ENCODE measurements at places on chromosomes 7 and 10.

- no peak for DNase-seq
Observed at GRCh38 chr7:125592331-125592730, 662.7 kb upstream of the POT1 start.

GRCh38 chr10:71596127-71596526 lies 123.5 kb downstream of the C10orf105 start:
- DNase-seq = no peak

GRCh38 chr7:132750096-132750495 lies 173.8 kb upstream of the PLXNA4 start:
- DNase-seq = no peak

GRCh38 chr10:128059266-128059981 lies 66.8 kb downstream of the MKI67 start:
- no peak for DNase-seq

DNA sequence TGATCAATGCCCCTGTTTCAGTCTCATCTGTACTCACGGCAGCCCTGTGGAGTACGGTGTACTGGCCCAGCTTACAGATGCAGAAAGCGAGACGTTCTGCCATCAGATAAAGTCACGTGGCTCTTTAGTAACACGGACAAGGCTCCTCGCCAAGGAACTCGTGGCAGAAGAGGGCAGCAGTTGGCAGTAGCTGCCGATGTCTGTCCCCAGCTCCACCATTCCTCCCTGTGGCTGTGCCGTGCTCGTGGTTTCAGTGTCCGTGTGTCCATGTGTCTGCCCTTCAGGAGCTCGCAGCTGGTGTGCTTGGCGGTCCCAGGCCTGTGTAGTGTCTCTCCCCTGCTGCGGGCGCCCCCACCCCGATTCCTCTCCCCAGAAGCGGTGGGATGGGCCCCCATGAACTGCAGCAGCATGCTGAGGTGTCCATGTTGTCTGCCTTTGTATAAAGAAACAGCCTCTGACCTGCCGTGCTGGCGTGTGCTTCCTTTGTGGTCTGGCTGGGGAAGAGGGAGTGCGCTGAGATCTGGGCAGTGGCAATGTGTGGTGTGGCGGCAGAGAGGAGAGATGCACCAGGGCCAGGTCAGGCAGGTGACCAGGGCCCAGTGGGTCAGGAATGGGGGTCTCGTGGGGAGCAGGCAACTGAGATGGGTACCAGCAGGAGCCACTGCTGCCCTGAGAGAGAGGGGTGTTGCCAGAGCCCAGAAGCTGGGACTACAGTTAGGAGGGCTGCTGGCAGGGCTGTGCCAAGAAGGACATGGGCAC lies 9.8 kb downstream of the RHBDD2 start:
- no peak for DNase-seq

DNA sequence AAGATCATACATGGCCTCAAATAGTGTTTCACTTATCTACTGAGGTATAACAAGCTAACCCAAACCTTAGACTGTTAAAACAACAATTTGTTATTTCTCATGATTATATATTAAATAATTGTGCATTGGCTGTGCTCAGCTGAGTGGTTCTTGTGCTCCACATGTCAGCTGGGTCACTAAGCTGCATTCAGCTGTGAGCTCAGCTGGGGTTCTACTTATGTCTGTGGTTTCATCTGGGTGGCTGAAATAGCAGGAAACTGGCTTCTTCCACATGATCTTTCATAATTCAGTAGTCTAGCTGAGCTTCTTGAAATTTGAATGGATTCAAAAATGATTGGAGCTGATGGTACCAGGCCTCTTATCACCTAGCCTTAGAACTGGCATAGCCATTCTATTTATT lies 181.8 kb upstream of the CSTF2T start:
- DNase-seq = no peak

DNA sequence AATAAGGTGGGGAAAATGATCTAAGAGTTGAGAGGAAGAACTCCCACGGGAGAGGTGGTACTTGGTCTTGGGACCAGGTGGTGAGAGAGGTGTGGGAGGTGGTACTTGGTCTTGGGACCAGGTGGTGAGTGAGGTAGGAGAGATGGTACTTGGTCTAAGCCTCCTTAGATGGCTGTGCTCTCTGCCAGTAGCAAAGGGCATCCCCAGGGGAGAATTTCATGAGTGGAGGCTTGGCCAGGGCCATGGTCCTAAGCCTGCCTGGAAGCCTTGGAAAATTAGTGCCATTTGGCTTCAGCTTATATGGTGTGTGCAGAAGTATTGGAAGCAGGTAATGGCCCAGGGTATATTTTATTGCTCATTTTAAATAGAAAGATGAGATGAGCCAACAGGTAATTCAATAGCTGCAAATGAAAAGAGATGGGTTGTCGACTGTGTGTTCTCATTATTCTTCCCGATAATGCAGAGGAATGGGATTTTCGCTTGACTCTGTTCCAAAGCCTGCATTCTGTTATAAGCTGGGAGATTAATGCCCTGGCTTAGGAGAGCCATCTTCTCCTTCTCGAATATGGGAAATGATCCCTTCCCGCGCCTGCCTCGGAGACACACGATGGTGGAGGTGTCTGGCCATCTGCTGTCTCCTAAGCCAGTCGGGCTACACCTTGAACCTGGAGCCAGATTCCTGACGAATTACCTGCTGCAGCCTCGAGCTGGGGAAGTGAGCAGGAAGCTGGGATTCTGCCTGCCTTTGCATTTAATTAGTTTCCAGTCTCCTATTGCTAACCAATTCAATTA lies 287.8 kb downstream of the GALNT17 start:
- no peak for DNase-seq

- no peak for DNase-seq
Observed at GRCh38 chr10:76647301-76647700, 990.3 kb downstream of the KCNMA1 start.

DNA sequence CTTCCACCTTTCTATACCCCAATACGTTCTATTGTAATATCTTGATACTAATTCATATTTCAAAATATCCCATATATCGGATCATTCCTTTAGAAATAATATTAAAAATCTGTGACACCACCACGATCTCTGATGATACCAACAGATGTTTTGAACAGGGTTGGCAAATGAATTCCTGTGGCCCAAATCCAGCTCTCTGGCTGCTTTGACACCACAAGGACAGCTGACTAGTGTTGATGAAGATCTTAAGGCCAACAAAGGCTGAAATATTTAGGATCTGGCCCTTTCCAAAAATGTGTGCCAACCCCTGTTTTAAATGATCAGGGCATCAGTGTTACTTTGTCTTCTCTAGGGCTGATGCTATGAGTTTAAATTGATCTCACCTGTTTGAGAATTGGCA lies 380.7 kb upstream of the PFKP start:
- no peak for DNase-seq

DNA sequence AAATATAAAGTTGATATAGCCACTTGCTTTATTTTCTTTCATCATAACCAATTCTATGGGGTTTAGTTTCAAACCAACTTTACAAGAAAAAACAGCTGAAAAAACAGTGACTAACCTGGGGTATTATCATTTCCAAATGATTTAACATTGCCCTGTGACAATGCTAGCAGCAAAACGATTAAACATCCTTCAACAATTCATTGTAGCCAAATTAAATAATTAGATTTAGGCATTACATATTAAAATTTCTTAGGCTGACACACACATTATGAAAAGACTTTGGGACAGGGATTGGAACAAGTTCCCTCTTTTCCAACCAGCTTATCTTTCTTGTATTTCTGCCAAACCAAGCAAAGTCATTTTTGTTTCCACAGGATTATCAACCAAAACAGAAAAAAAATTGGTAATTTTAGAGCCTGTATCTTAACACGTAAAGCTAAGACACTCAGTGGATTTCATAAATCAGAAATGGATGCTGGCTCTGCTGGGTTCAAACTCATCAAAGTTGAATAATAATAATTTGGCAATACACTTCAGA lies 84.0 kb downstream of the SEMA3D start:
- no peak for DNase-seq

- DNase-seq = no peak
Observed at GRCh38 chr7:17732083-17732482, 208.2 kb downstream of the SNX13 start.

DNA sequence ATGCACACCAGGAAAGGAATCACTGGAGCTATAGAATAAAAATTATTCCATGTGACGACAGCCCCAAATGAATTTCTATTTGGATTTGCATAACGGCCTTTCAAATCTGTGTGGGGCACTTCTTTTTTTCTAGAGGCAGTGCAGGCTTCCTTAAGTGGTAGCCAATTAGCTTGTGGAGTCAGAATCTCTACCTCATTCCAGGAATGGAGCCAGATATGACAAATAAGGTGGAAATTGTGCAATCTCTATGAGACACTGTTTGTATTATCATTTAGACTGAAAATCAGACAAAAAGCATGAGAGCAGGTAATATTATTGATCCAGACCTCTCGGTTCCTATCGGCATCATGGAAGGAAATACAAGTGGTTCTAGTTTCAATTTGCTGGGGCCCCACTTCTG lies 78.7 kb downstream of the BEND7 start:
- no peak for DNase-seq

- DNase-seq = no peak
Observed at GRCh38 chr10:89591111-89591795, 53.8 kb downstream of the PANK1 start.

DNA sequence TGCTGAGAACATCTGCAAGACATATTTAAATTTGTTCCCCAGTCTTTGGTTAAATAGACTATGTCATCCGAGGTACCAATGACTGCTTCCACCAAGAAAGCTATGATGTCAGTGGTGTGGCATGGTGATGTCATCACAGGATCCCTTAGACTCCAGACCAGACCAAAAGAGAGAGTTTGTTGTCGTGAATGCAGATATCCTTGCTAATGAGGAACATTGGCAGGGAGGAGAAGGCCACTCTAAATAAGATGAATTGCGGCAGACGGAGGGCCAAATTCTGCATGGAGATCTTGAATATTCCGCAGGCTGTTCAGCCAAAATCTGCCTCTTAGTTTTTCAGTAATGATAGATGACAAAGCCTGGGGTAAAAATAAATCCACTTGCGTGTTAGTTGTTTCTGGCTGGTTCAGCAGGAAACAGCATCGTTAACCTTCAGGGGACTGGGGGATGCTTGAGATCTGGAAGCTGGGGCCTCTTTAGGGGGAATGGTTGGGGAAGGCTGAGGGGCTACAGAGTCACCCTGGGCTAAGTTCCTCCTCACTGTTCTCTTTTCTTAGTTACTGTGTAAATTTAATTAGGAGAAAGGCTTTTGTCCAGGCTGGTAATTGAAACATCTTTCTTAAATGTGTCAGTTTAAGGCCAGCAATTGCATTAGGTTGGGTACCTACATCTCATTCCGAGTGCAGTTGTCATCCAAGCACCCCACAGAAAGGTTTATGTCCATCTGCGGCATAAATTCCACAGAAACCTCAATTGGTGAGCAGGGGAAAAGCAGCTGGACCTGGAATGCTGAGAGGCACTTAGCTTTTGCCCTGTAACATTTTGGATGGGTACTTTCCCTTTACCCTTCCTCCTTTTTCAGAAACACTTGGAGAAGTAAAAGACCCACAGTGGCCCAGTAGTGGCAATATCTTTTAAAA lies 11.6 kb upstream of the CAMK1D start:
- no peak for DNase-seq

GRCh38 chr10:124704428-124705380 lies 39.5 kb downstream of the FAM53B start:
- DNase-seq = no peak

- DNase-seq = no peak
Observed at GRCh38 chr7:155053002-155053401, 17.1 kb upstream of the HTR5A start.

GRCh38 chr7:33590916-33591315 lies 314.4 kb upstream of the BMPER start:
- DNase-seq = no peak

GRCh38 chr10:87750817-87751216 lies 67.2 kb downstream of the ATAD1 start:
- no peak for DNase-seq

- DNase-seq = no peak
Observed at GRCh38 chr10:22505911-22506685, 160.8 kb downstream of the SPAG6 start.

- no peak for DNase-seq
Observed at GRCh38 chr7:98555403-98555802, 61.7 kb upstream of the NPTX2 start.

- DNase-seq = no peak
Observed at GRCh38 chr7:81761821-81762220, 8.0 kb downstream of the HGF start.

DNA sequence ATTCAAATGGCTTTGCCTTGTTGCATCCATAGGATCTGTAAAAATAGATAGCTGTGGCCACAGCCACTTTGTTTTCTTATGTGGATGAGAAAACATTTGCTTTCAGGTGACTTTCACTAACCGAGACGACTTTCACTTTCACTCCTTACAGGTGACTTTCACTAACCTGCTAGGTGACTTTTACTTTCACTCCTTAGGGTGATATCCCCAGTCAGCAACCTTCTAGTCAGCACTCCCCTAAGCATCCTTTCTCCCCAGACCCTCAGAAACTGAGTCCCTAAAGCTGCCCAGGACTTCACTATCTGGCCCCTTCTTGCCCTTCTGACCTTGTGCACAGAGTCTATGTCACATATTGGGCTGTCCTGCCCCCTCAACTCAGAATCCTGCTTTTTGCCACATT lies 177.5 kb downstream of the RELN start:
- no peak for DNase-seq

- no peak for DNase-seq
Observed at GRCh38 chr10:17116193-17116592, 13.4 kb downstream of the CUBN start.

GRCh38 chr7:104241538-104242209 lies 33.9 kb upstream of the ORC5 start:
- no peak for DNase-seq

GRCh38 chr10:62585211-62585775 lies 211.1 kb downstream of the ZNF365 start:
- DNase-seq = no peak

GRCh38 chr10:91549262-91549661 lies 83.6 kb downstream of the PPP1R3C start:
- DNase-seq = no peak

DNA sequence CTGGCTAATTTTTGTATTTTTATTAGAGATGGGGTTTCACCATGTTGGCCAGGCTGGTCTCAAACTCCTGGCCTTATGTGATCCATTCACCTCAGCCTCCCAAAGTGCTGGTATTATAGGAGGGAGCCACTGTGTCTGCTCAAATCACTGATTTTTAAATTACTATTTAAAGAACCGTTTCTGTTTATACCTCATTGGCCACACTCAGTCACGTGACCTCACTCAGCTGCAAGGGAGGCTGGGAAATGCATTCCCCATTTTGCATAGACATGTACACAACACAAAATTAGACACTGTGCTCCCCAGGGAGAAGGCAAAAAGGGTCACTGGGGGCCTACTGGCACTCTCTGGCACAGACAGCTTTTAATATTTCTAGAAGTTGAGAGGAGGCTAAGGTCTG lies 13.6 kb upstream of the CALU start:
- DNase-seq = no peak

- DNase-seq = no peak
Observed at GRCh38 chr7:152735443-152736004, 24.0 kb upstream of the ACTR3B start.

GRCh38 chr7:47310020-47310419 lies 271.9 kb downstream of the TNS3 start:
- no peak for DNase-seq

DNA sequence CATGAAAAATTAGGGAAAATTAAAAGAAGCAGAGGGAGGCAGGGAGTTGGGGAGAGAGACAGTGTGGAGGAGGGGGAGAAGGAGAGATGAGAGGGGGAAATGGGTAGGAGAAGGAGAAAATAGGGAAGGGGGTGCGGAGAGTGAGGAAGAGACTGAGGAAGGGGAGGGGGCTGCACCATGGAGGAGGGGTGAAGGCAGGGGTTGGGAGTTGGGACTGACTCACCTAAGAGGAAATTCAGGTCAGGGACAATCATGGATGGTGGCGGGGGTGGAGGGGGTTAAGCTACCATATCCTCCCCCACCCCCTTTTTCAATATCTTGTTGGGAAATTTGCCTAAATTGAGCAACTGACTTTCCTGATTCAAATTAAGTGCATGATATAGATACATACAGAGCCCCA lies 8.0 kb downstream of the GRK5 start:
- DNase-seq = no peak
